Osteocyte (in vitro differentiated cells): ENCODE measurements at places on chromosomes 16 and 17.

- peaks cover 73% of the 10 kb centered on the region for H3K4me1 ChIP-seq
- no peaks in the 10 kb centered on the region for H3K27me3 ChIP-seq
- peak overlapping the region; percentile 91 for H3K27ac ChIP-seq
- H3K4me3 ChIP-seq, result no peak overlapping the region
- peaks cover 2% of the 10 kb centered on the region for H3K36me3 ChIP-seq
Observed at GRCh38 chr17:83194186-83194561, 114.8 kb downstream of the METRNL start.

DNA sequence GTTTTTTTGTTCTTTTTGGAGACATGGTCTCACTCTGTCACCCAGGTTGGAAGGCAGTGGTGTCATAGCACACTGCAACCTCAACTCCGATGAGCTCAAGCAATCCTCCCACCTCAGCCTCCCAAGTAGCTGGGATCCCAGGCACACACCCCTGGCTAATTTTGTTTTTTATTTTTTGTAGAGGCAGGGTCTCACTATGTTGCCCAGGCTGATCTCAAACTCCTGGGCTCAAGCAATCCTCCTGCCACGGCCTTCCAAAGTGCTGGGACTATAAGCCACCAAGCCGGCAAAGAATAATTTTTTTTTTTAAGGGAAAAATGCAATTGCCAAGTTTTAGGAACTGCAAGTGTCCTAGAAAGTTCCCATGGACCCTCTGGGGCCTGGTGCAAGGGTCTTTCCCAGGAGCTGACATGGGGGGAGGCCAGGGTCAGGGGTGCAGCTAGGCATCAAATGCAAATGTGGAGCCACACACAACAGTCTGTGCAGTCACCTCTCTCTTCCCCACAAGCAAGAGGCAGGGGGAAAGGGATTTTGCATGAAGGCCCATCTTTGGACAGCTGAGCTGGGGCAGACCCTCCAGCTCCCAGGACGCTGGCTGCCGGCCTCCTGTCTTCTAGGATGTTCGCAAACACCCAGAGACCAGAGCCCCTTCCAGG is 20.1 kb upstream of the BCAR1 start:
- H3K27ac ChIP-seq, result peak overlapping the region; percentile 78
- DNase-seq, result no peak
- H3K27me3 ChIP-seq, result no peaks in the 10 kb centered on the region
- H3K4me3 ChIP-seq, result no peak overlapping the region

DNA sequence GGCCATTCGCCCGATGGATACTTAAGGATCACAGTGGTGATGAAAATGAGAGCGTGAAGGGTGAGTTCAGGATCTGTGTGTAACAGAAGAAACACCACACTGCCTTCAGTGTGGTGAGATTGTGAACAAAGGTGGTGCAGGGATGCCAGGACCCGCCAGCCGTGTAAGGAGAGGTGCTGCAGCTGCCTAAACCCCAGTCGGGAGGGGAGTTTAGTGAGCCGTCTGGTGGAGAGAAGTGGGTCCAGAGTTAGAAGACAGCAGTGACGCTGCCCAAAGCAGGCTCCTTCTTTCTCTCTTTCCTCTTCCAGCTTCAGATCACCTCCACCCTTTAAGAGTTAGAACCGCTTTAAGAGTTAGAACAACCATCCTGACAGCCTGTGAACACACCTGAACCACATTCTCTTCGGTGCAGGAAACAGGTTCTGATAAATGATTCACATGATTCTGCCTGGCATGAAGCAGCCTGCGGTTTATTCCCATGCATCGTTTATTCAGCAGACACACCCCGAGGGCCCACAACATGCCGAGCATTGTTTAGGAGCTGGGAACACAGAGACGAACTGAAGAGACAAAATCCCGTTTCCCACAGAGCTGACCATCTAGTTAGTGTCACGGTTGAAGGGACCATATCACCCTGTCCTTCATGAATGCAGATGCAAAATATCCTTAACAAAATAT is 84.0 kb upstream of the DNAH17 start:
- no peak overlapping the region for H3K4me3 ChIP-seq
- DNase-seq, result no peak
- peak overlapping the region; percentile 82 for H3K27ac ChIP-seq
- no peaks in the 10 kb centered on the region for H3K27me3 ChIP-seq
- no peaks in the 10 kb centered on the region for H3K36me3 ChIP-seq
- H3K4me1 ChIP-seq, result peaks cover 58% of the 10 kb centered on the region

DNA sequence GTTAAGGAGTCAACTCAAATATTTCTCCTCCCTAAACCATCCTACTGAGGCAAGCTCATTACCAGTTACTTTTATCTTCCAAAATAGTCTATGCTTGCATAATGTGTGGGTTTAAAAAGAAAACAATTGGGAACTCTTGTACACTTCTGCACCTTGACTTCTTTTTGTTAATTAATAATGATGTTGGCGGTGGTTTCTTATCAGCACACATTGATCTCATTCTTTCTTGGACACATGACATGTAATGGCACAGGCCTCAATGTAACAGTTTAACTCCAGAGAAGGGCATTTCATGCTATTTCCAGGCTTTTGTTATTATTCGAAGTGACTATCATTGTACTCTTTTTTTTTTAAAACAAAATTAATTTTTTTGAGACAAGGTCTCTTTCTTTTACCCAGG is 7.8 kb downstream of the PLCG2 start:
- H3K36me3 ChIP-seq, result no peaks in the 10 kb centered on the region
- H3K27ac ChIP-seq, result no peak overlapping the region
- peaks cover 55% of the 10 kb centered on the region for H3K27me3 ChIP-seq
- H3K4me1 ChIP-seq, result no peaks in the 10 kb centered on the region
- H3K4me3 ChIP-seq, result no peak overlapping the region

GRCh38 chr16:76824221-76824620 is 366.8 kb upstream of the MON1B start:
- H3K4me3 ChIP-seq, result no peak overlapping the region
- H3K36me3 ChIP-seq, result no peaks in the 10 kb centered on the region
- DNase-seq, result no peak
- no peak overlapping the region for H3K27ac ChIP-seq

- no peaks in the 10 kb centered on the region for H3K36me3 ChIP-seq
- no peak for DNase-seq
- no peaks in the 10 kb centered on the region for H3K4me1 ChIP-seq
- no peak overlapping the region for H3K27ac ChIP-seq
- no peaks in the 10 kb centered on the region for H3K27me3 ChIP-seq
Observed at GRCh38 chr16:51003850-51004566, 147.1 kb downstream of the SALL1 start.

DNA sequence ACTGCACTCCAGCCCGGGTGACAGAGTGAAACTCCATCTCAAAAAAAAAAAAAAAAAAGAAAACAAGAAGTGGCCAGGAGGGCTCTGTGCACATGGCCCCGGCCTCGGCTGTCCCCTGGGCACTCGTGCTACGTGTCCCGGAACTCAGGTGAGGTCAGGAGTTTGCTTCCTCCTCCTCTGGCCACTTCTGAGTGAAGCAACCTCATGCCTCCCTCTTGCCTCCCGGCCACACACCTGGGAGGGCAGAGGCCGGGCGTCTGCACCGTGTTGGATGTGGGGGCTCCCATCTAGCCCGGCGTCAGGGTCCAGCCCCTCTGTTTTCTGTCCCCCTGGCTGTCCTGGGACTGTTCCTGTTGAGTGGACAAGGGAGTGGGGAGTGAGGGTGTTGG is 22.2 kb downstream of the ASPSCR1 start:
- no peak overlapping the region for H3K27ac ChIP-seq
- no peaks in the 10 kb centered on the region for H3K27me3 ChIP-seq
- H3K36me3 ChIP-seq, result peaks cover 10% of the 10 kb centered on the region
- DNase-seq, result no peak
- H3K4me1 ChIP-seq, result peaks cover 22% of the 10 kb centered on the region

GRCh38 chr16:89779909-89780305 is 36.5 kb downstream of the FANCA start:
- no peak overlapping the region for H3K27ac ChIP-seq
- no peaks in the 10 kb centered on the region for H3K4me1 ChIP-seq
- no peak overlapping the region for H3K4me3 ChIP-seq
- peaks cover 15% of the 10 kb centered on the region for H3K36me3 ChIP-seq
- no peaks in the 10 kb centered on the region for H3K27me3 ChIP-seq

- H3K36me3 ChIP-seq, result no peaks in the 10 kb centered on the region
- no peak for DNase-seq
- peak overlapping the region; percentile 83 for H3K27ac ChIP-seq
- peaks cover 32% of the 10 kb centered on the region for H3K4me1 ChIP-seq
- no peaks in the 10 kb centered on the region for H3K27me3 ChIP-seq
Observed at GRCh38 chr17:64706224-64707049, 44.3 kb upstream of the SMURF2 start.

DNA sequence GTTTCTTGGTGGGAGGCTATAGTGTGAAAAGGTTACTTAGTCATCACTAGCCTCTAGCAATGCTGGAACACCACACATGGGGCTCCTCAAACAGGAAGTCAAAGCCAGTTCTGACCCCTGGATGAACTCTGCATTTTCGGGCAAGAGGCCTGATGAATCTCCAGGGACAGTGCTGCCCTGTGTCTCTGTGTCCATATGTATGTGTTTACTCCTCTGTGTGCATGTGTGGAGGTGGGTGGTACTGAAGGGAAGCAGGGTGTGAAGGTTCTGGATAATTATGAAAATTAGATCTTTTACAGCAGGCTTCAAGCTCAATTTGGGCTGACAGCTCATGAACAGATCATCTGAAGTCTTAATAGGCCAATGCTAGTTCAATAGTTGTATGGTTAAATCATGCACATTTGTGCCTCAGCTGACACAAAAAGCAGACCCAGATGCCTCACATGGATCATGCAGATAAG is 133.6 kb downstream of the SNX11 start:
- no peaks in the 10 kb centered on the region for H3K36me3 ChIP-seq
- no peak overlapping the region for H3K4me3 ChIP-seq
- H3K27ac ChIP-seq, result no peak overlapping the region

- no peaks in the 10 kb centered on the region for H3K4me1 ChIP-seq
- H3K36me3 ChIP-seq, result peaks cover 11% of the 10 kb centered on the region
- no peak for DNase-seq
- H3K27me3 ChIP-seq, result no peaks in the 10 kb centered on the region
Observed at GRCh38 chr17:8599351-8600011, 31.0 kb downstream of the MYH10 start.

DNA sequence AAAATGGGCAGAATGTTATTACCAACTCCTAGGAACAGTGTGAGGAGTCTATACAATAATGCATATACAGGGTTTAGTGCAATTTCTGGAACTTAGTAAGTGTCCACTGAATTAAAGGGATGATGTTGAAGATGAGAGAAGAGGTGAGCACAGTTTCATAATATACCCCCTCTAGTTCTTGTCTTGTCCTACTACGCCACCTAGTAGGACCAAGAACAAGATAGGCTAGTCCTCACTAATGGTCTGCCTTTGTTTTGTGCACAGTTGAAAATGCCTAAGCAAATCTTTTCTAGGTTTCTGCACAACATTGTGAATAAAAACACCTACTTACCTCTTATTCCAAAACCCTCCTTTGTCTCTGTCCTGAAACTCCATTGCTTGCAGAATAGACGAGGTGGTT is 670.2 kb downstream of the CDH8 start:
- H3K36me3 ChIP-seq, result no peaks in the 10 kb centered on the region
- H3K4me3 ChIP-seq, result no peak overlapping the region
- no peak for DNase-seq
- H3K27me3 ChIP-seq, result no peaks in the 10 kb centered on the region
- no peaks in the 10 kb centered on the region for H3K4me1 ChIP-seq

DNA sequence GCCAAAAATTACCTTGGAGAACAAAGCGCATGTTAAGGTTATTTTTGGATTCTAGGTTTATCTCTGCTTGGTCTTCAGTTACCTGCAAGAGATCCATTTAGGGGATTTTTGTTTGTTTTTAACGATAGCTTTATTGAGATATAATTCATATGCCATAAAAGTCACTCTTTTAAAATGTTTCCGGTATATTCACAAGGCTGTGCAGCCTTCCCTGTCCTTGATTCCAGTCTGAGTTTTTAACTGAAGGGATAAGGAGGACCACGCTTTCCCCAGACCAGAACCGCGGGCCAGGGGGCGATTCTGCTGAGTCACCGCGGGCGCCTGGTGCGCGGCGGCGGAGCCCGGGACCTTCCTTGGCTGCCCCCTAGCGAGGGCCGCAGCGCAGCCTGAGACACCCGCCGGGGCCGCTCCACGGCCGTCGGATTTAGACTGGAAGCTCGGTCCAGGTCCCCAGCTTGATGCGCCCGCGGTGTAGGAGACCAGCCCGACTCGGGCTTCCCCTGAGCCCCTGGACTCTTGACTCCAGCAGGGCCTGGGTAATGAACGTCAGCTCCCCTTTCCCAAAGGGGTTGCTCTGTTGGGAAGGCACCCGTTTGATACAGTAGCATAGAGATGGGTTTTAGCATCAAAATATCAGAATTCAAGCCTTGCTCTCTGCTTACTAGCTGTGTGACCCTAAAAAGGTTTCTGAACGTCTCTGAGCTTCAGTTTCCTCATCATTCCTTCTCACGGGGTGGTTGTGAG is 50.0 kb upstream of the STH start:
- H3K4me3 ChIP-seq, result peak overlapping the region; percentile 67
- peak overlapping the region; percentile 68 for H3K27ac ChIP-seq
- no peaks in the 10 kb centered on the region for H3K4me1 ChIP-seq
- peak; percentile 91 for DNase-seq

GRCh38 chr16:89700649-89701424 is 668 bp downstream of the SPATA2L start:
- H3K27me3 ChIP-seq, result no peaks in the 10 kb centered on the region
- no peaks in the 10 kb centered on the region for H3K36me3 ChIP-seq
- peak overlapping the region; percentile 71 for H3K27ac ChIP-seq
- H3K4me3 ChIP-seq, result peak overlapping the region; percentile 76

DNA sequence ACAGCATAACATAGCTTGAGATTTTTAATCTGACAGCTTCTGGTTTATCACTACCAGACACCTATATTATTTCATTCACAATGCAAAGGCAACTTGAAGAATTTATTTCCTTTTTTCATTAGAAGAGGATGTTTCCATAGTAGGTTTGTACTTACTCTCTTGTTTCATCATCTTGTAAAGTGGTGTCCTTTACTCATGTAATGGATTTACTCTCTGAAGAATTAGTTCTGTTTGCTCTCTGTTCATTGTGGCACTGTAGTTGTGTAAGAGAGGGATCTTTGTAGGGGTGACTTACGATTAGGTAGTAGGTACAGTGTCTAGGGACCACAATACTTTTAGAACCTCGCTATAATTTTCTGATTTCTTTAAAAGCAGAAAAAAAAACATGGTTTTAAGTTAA is 256.1 kb downstream of the BCAS3 start:
- no peaks in the 10 kb centered on the region for H3K4me1 ChIP-seq
- no peak overlapping the region for H3K4me3 ChIP-seq
- DNase-seq, result no peak
- H3K27ac ChIP-seq, result no peak overlapping the region
- no peaks in the 10 kb centered on the region for H3K36me3 ChIP-seq
- H3K27me3 ChIP-seq, result no peaks in the 10 kb centered on the region

- no peak overlapping the region for H3K27ac ChIP-seq
- H3K27me3 ChIP-seq, result no peaks in the 10 kb centered on the region
Observed at GRCh38 chr17:45326626-45327025, 9.8 kb upstream of the MAP3K14 start.

DNA sequence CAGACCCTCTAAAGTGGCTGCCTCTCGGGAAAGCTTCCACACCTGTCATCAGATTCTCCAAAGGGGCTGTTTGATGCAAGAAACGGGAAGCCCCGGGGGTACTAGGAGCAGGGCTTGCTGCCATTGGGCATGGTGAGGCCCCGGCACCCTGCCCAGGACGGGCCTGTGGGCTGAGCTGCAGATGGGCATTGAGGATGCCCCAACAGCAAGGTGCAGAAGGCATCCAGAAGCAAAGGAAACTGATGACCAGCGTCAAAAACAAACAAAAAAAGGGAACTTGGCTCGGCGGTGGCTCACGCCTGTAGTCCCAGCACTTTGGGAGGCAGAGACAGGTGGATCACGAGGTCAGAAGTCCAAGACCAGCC is 1.5 kb upstream of the LIMD2 start:
- peak overlapping the region; percentile 68 for H3K4me3 ChIP-seq
- H3K36me3 ChIP-seq, result peaks cover 18% of the 10 kb centered on the region
- peak overlapping the region; percentile 64 for H3K27ac ChIP-seq
- DNase-seq, result no peak
- H3K4me1 ChIP-seq, result peaks cover 29% of the 10 kb centered on the region
